AG04450 (cell line): ENCODE measurements at places on chromosomes 4 and X. TPM values are rescaled to one million over a fixed set of nuclear protein-coding genes. Genes with fewer than 3 reads are reported as not detected.

- DNase-seq, result no peak
Observed at GRCh38 chr4:52910115-52910514, 48.0 kb downstream of the RASL11B start.

- DNase-seq, result no peak
Observed at GRCh38 chrX:6456196-6456595, 78.7 kb downstream of the VCX3A start.

GRCh38 chrX:71081330-71082123, 13.4 kb upstream of the SNX12 start:
- DNase-seq, result no peak

DNA sequence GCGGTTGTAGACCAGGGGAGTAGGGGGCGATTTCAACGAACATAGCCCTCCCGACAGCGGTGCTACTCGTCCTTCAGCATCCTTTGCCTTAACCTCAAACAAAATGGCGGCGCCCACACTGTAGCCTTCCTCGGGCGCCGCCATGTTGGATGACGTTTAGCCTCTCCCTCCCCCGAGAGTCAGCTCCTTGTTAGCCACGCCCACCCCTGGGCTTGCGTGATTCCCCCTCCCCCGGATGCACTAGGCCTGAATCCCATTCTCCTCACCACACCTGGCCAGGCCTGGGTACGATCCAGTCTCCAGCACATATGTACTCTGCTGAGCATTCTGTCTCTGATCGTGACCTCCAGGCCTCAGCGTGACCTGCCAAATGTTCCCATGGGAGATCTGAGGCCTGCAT, 49.0 kb upstream of the ZNF157 start:
- no peak for DNase-seq

- DNase-seq, result no peak
Observed at GRCh38 chr4:104446431-104447278, 48.0 kb downstream of the CXXC4 start.

- no peak for DNase-seq
Observed at GRCh38 chr4:166924424-166924823, 309.9 kb downstream of the SPOCK3 start.

GRCh38 chr4:131044368-131044767, 1948.4 kb downstream of the C4orf33 start:
- DNase-seq, result no peak

TLR10 gene
- polyA plus RNA-seq, result not detected in 2 replicates

DNA sequence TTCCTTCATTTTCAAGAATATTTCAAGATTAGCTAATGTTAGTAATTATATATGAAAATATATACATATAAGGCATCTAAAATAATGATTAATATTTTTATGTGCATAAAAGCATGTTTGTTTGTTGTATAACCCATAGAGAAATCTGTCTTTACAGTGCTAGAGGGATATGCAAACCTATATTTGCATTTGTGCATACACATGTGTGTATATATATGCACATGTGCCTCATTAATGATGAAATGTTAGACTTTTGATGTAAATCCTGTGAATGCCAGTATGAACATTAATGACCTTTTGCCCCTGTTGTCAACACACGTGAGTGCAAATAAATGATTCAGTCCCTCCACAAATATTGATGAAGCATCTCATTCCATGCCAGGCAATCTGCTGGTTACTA, 197.9 kb downstream of the ARHGAP10 start:
- DNase-seq, result no peak
